T47D (cell line): ENCODE measurements at places on chromosomes 7 and 10.

DNA sequence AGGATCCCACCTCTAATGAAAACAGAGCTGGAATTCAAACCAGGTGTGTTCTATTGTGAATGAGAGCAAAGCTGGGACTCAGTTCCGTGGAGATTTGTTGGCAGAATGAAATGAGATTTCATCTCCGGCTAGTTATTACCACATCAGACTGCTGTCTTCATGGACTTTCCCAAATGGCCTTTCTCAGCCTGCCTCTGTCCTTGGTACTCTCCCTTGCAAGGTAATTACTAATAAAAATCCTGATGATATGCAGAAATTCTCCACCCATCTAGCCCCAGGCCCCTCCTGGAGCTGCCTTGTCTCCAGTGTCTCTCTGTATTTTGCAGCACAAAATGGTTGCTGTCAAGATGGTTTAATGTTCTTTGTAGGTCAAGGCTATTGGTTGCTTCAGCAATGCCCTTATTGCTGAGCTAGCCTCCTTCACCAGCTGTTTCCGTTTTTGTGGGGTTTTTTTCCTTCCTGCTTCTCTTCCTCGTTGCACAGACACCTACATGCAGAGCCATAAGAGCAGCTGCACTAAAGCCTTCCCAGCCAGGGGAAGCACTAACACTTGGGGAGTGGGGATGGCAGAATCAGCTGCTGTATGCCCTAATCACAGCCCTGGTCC is 185.0 kb upstream of the GHITM start:
- DNase-seq = peak; percentile 13

DNA sequence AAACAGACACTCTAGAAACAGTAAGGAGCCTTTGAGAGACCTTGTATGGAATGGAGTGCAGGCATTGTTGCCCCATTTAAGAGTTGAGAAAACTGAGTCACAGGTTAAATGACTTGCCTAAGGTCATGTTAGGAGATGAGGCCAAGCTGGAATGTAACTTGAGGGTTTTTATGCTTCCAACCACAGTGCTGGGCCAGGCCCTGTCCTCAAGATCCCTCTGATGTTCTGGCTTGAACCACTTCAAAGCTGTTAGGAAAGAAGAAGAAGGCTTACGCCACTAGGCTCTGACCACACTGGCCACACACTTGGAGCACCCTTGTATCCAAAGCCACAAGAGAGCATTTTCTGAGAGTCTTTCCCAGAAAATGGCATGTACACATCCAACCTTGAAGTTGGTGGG is 42.7 kb downstream of the PLAU start:
- no peak for DNase-seq

- no peak for DNase-seq
Observed at GRCh38 chr10:96097865-96098264, 32.2 kb upstream of the ZNF518A start.

DNA sequence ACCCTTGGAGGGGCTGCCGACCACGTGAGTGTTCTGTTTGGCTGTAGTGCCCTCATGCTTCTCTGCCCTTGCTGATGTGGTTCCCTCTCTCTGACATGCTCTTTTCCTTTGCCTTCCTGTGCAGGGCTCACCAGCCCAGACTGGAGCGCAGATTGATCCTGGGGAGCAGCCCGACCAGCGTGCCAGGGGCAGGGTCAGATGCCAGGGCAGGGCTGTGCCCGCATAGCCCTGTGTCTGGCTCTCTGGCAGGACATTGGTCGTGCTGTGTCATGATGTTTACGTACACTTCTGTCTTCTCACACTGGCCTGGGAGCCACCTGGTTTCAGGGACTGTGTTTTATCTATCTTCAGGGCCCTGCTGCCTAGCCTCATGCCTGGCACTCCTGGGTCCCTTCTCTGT is 300.8 kb downstream of the CAMK1D start:
- no peak for DNase-seq

DNA sequence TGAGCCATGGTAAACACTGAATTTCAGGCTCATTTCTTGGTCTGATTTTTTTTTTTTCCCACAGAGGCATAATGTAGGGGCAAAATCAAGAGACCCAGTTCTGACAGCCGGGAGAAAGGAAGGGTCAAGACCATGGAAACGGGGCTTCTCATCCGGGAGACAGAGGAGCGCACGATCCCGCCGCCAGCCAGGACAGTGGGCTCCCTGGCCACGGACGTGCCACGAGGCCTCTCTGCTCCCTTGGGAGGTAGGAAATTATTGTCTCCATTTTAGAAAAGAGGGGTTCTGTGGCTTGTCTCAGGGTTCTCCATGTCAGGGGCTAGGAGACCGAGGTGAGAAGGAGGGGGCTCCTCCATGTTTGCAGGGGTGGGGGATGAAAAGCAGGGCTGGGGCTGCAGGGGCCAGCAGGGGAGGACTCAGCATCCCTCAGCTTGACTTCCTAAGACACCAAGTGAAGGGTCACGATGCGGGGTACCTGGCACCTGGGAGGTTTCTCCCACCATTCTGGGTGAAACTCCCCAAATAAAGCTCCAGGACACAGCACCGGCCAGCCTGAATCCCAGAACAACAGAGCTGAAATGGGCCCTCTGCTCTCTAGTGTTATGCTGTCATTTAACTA is 37.6 kb downstream of the PPIF start:
- no peak for DNase-seq

- no peak for DNase-seq
Observed at GRCh38 chr7:135692055-135692454, 29.7 kb downstream of the STMP1 start.

DNA sequence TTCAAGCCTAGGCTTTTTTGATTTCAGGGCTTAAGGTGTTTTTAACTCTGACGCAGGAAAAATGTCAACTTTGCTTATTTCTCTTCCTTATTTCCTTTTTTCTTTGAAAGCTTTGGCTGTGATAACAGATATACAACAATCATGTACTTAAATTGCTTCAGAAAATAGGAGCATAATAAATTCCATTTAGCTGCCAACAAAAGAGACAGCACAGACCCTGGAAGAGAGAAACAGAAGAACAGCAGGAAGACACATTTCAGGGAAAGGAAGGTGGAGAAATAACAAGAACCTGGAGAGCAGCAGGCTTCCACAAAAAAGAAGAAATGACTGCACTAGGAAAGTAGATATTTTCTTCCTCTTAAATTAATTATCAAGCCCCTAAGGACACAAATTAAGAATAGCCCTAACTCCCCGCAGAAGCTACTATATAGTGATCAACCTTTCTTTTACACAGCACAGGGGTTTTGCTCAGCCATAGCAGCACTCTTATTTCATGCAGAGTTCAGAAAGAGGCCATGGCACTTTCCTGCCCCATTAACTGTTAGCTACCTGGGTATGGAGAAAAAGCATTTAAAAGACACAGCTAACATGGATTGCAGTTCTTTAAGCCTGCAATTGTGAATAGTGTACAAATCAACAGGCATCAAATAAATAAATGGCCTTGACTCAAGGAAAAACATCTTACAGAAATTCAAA is 61.5 kb downstream of the IQUB start:
- DNase-seq = no peak

GRCh38 chr7:42692621-42693020 is 219.2 kb downstream of the C7orf25 start:
- DNase-seq = no peak

DNA sequence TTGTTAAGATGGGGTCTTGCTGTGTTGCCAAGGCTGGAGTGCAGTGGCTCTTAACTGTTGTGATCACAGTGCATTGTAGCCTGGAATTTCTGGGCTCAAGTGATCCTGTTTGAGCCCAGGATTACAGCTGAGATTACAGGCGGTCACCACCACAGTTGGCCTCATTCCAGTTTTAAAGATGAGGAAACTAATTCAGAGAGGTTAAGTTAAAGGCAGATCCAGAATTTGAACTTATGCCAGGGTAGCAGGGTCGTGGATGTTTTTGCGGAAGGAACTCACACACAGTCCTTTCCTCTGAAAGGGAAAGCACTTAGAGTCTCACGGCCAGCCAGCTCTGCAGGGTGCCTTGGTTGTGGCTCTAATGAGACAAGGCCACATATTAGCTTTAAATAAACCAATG is 84.7 kb downstream of the MMRN2 start:
- DNase-seq = no peak

GRCh38 chr7:8357536-8357935 is 75.9 kb upstream of the NXPH1 start:
- DNase-seq = no peak
